ENCODE measurements at places on chromosomes 13 and 19.
A peak's percentile ranks its signal among the peaks of the same experiment; 100 is the strongest.

DNA sequence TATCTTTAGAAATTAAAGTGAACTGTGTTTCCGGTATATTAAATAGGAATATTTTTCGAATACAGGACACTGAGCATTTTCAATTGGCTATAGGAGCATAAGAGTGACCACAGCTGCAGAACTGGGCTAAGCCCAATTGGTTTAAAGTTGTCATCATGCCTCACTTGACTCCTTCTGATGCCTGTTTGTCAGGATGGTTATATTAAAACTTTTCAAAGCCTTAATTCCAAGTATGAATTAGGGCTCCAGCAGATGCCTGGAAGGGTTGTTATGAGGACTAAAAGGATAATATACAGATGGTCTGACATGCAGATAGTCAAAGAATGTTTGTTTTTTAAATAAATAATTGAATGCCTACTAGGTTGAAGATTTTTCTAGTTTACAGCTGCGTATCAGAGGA is 100.0 kb downstream of the LMO7 start:
- DNase-seq: no peak

GRCh38 chr13:79910875-79911540 is 429.9 kb downstream of the SPRY2 start:
- DNase-seq: no peak

- no peak for DNase-seq
Observed at GRCh38 chr13:34350671-34351070, 532.7 kb downstream of the RFC3 start.

- DNase-seq: peak; percentile 56
Observed at GRCh38 chr13:46386392-46387063, 524 bp downstream of the RUBCNL start.

DNA sequence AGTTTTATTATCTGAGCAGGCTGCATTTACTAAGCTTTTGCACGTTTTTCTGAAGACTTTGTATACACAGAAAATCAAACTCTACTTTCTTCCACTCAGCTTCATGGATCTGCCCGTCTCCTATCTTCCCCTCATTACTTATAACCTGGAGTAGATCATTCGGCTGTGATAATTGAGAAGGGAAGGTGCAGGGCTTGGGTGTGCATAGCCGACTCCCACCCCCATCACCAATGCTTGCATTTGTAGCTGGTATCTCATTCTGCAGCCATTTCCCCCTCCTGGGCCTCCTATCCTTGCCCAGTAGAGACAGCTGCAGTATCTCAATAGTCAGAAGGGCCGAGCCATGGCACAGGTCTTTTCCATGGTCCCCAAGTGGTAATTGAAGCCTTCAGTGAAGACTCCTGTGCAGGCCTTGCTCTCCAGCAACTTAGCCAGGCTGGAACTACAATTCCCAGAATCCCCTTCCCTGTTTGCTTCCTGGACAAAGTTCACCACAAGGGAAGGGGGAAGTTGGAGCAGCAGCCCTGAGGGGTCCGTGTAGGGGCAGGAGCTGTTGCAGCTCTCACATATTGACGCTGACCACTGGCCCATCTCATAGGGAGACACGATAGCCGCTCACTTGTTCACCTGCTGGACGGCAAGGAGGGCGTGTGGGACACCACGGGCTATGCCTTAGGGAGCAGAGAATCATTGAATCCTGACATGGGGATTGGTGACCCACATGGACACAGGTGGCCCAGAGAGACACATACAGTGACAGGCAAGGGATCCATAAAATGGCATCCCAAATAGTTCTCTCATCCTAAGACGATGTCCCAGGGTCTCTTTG is 2.1 kb upstream of the SIGLEC8 start:
- DNase-seq: peak; percentile 29

DNA sequence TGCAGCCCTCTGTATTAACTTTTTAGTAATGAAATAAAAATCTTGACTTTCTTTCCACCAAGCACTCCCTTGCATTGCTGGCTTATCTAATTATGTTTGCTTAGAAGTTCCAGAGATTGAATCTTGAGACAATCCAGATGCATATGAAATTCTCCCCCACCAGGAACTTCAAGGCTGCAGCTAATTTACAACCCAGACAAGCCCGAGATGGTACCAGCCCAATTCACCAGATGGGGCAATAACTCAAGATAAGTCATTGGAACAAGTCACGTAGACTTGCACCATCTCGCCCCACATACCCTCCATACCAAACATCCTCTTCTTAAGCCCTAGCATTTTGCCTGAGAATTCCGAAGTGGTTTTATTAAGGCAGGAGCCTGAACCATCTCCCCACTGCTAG is 29.0 kb downstream of the UTP14C start:
- DNase-seq: no peak

- no peak for DNase-seq
Observed at GRCh38 chr13:45849408-45849807, 2.1 kb downstream of the SIAH3 start.

- DNase-seq: peak; percentile 44
Observed at GRCh38 chr13:65597839-65598818, 1632.0 kb downstream of the PCDH9 start.

GRCh38 chr19:31597616-31598015 is 248.4 kb upstream of the TSHZ3 start:
- DNase-seq: no peak

DNA sequence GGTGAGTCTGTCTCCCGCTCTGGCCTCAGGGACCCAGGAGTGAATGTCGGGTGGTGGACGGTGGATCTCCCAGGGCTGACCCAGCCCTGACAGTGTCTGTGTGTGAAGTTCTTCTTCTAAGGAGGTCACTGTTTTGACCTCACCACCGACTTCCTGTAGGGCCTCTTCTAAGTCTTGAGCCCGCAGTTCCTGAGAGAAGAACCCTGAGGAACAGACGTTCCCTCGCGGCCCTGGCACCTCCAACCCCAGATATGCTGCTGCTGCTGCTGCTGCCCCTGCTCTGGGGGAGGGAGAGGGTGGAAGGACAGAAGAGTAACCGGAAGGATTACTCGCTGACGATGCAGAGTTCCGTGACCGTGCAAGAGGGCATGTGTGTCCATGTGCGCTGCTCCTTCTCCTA is at the start of gene SIGLEC7:
SIGLEC7 (plus strand) TSS at position 183 of the 400 bp plus-strand sequence; CDS start at position 252, 69 bp downstream.
- DNase-seq: no peak

DNA sequence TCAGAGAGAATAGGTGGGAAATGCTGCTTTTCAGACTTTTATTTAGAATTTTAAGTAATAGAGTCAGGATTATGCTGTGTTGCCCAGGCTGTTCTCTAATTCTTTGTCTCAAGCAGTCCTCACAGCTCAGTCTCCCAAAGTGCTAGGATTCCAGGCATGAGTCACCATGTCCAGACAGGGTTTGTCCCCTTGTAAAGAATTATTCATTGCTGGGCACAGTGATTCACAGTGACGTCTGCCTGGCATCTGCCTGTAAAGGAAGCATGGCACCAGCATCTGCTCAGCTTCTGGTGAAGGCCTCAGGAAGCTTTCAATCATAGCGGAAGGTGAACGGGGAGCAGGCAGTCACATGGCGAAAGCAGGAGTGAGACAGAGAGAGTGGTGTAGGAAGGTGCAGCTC is 17.7 kb downstream of the ZNF763 start:
- DNase-seq: peak; percentile 72

GRCh38 chr19:15248648-15249527 is 16.6 kb upstream of the EPHX3 start:
- peak; percentile 98 for DNase-seq

GRCh38 chr13:39499604-39500003 is 103.4 kb downstream of the LHFPL6 start:
- no peak for DNase-seq

DNA sequence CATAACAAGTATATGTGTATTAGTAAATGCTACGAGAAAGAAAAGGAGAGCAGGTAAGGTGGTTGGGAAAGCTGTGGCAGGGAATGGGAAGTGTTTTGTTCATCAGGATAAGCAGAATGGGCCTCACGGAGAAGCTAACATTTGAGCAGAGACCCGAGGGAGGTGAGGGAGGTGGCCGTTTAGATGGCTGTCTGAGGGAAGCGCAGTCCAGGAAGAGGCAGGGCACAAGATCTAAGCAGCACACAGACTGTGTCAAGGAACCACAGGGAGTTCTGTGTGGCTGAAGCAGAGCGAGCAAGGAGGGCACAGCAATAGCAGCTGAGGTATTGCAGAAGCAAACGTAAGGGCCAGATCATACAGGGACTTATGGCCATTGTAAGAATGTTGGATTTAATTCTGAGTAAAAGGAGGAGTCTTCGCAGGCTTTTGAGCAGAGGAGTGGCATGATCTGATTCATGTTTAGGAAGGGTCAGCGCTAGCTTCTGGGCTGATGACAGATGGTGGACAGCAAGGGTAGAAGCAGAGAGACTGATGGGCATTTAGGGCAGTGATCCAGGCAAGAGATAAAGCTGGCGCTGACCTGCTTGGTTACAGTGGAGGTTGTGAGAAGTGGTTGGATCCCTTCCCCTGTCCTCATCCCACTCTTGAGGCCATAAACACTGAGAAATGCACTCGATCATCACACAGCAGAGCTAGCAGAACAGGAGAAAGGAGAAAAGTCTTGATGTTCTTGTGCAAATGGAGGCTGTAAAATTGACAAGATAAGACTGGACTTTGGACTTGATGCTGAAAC is 199.9 kb downstream of the LACC1 start:
- DNase-seq: no peak

GRCh38 chr13:40070357-40070756 is 414.9 kb downstream of the COG6 start:
- DNase-seq: no peak

DNA sequence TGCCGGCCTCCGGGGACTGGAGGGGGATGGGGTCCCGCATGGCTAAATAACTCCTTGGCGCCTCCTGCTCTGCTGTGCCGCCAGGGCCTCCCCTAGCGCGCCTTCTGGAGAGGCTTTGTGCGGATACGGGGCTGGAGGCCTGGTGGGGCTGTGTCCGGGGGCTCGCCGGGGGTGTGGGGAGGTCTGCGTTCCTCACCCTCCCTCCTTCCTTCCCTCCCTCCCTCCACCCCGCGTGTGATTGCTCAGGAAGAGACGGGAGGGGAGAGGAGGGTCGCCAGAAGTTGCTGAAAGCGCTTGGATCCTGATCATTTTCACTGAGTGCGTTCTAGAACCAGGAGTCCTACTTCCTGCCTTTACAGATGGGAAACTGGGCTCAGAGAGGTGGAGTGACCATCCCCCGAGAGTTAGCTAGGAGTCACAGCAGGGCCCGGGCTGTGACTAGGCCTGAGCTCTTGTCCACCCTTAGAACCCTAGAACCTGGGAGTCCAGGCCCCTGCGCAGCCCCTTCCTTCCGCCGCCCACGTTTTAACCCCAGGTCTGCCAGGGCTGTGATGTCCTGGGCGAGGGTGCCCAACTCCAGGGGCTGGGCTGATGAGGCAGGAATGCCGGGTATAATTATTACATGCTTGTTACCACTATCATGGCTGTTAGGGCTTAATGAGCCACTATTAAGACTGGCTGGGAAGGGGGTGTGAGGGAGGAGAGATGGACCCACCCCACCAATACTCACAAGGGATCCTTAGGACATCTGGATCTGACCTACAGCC is 782 bp upstream of the JUND start:
- peak; percentile 83 for DNase-seq

DNA sequence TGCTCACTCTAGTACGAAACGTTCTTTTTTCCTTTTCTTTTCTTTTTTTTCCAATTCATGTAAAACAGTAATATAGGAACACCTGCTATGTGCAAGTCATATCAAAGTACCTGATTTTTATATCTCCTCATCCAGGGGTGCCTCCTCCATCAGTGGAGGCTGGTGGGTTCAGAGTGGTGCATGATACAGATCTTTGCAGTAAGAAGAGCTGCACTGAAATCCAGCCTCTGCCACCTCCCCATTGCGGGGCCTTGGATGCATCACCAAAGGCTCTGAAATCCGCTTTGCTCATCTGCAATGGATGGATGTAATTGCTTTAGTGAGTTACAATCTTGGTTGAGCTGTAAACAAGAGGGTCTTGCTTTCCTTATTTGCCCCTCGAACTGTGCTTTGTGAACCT is 38.3 kb downstream of the GPR12 start:
- no peak for DNase-seq

DNA sequence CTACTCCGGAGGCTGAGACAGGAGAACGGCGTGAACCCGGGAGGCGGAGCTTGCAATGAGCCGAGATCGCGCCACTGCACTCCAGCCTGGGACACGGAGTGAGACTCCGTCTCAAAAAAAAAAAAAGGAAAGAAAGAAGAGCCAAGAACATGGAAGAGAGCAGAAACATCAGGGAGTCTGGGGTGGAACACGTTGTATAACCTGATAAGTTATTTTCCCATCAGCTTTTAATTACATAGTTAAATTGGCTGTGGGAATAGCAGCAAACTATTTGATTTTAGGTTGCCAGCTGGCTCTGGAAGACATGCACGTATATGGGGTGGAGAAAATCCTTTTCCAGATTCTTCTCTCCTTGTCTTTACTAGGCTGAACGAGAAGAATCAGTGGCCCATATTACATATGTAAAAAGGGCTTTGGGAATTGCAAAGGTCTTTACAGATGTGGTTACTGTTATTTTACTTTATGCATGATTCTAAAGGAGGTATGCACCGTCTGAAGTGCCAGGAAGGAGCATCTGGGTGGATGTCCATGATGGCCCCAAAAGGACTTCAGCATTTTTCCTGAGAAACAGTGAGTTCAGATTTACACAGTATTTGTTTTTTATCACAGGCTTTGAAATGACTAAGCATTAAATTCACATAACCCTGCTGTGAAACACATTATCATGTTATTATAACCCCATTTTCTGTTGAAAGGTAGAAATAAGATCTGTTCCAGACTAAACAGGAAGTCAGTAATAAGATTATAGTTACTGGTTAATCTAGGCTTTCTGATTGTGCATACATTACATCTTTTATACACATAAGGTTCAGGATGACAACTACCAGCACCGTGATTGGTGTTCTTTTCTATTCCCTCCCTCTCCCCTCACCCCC is 4.6 kb upstream of the NAA16 start:
- no peak for DNase-seq

GRCh38 chr13:30088312-30088855 is 219.0 kb downstream of the KATNAL1 start:
- no peak for DNase-seq

DNA sequence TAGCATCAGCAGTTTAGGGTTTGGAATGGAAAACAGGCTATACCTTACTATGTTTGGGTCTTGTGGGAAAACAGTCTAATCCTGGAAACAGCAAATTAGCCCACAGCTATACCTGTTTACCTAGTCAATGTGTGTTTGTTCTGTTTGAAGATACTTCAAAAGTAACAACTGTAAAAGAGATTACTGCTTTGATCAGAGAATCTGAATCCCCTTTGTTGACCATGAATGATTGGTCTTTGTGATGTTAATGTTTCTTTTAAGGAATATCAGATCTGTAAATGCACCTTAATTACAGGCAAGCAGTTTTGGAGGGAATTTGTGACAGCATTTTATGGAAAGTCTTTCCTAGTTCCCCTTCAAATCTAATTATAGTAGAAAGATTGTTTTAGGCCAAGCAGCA is 20.7 kb upstream of the KLF5 start:
- no peak for DNase-seq

DNA sequence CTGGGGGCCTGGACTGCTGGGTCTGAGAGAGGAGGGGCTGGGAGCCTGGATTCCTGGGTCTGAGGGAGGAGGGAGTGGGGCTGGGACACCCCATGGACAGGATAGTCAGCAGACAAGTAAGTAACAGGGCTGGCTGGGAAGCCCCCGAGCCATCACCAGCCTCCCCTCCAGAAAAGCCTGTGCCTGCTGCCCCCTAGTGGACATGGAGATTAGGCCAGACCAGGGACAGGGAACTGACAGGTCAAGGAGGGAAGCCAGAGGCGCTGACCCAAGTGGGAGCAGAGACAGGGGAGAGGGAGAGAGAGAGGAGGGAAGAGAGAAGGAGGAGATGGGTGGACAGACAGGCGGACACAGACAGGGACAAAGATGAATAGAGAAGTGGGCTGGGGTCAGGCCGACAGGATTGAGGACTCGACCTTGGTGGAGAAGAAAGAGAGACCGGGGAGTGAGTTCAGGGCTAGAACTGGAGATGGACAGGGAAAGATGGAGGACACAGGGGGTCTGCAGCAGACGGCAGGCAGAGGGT is 6.7 kb upstream of the ERFL start:
- peak; percentile 60 for DNase-seq

Measured in GM23248 (cell line).